Right hindlimb (tissue), 1 donor: ENCODE measurements at places on chromosomes 1 and 21.

DNA sequence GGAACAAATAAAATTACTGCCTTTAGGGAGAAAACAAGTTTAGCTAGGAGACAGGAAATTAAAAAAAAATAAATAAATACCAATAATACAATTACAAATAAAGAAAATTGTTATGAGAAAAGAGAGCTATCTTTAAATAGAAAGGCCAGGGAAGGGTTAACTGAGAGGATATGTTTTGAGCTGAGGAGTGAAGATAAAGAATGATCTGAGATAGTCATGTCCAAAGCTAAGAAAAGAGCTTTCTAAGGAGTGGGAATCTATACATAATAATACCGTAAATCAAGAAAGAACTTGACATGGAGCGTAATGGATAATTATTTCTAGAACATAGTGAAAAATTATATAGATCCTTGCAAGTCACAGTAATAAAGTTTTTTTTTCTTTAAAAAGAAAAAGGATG is 176.5 kb downstream of the NCAM2 start:
- no peak for DNase-seq

DNA sequence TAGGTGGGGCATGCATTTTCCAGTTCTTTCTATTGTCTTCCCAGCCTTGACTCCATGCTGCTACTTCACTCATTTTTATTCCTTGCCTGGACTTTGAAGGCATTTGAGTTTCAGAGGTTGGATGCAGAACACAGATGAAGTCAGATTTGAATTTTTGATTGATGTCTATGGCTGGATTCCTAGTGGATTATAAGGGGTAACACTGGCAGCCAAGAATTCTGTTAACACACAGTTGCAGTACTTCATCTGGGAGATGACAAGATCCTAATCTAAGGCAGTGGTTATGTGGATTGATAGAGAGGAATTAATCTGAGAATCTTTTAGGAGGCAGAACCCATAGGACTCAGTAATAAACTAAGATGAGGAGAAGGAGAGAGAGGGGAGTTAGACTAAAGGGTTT is 439.0 kb upstream of the USP24 start:
- DNase-seq: no peak

DNA sequence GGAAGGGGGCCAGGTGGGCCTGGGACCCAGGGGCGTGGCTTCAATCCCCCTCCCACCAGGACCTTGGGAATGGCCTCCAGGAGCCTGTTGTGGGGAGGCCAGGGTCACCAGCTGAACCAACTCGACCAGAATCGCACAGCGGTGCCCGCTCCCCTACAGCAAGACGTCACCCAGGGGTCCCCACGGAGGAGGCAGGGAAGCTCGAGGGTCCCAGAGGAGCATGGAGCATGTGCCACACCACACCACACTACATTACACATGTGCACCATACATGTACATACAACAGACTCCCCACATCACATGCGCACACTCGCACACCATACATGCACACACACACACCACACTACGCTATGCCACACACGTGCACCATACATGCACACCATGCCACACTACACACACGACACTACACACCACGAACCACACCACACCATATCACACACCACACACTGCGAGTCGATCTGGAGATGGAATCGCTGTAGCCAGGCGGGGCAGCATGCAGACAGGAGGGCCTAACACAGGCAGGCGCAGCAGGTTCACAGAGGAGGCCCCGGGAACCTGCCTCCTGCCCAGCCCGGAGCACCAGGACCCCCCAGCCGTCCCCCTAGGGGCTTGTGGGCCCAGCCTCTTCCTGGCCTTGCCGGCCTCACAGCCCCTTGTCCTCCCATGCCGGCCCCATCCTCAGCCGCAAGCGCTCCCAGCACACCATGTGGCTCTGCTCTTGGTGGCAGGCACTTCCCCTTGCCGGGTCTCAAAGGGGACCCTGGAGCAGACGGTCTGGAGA is 596 bp downstream of the ITGB2 start:
- no peak for DNase-seq

- DNase-seq: peak; percentile 25
Observed at GRCh38 chr1:27868932-27869718, 3.2 kb upstream of the THEMIS2 start.

- DNase-seq: no peak
Observed at GRCh38 chr1:28039341-28039740, 49.1 kb downstream of the EYA3 start.

GRCh38 chr1:34726861-34727260 is 28.0 kb upstream of the GJB5 start:
- no peak for DNase-seq

GRCh38 chr1:195754303-195754702 is 853.9 kb downstream of the KCNT2 start:
- DNase-seq: no peak

DNA sequence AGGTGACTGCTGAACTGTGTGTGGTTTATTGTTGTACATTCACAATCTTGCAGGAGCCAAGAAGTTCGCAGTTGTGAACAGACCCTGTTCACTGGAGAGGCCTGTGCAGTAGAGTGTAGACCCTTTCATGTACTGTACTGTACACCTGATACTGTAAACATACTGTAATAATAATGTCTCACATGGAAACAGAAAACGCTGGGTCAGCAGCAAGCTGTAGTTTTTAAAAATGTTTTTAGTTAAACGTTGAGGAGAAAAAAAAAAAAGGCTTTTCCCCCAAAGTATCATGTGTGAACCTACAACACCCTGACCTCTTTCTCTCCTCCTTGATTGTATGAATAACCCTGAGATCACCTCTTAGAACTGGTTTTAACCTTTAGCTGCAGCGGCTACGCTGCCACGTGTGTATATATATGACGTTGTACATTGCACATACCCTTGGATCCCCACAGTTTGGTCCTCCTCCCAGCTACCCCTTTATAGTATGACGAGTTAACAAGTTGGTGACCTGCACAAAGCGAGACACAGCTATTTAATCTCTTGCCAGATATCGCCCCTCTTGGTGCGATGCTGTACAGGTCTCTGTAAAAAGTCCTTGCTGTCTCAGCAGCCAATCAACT is 6.4 kb upstream of the PIGV start:
- no peak for DNase-seq

GRCh38 chr1:109214695-109215623 is 1.2 kb downstream of the SARS1 start:
- DNase-seq: peak; percentile 31

DNA sequence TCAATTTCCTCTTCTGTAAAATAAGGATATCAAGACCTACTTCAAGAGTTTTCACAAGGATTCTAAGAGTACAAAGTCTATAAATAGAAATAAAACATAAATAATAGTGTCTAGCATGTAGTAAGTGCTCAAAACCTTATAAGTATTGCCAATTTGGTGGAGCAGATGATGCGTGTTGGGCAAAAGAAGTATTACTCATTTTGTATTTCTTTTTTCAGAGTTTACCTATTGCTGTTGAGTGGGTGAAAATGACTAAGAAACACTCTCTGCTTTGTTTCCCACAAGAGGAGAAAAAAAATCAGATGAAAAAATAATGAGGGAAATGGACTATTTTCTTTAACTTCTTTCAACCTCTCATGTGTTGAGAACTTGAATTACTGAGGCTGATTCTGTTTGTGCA is 103.3 kb upstream of the KCNK2 start:
- DNase-seq: no peak

DNA sequence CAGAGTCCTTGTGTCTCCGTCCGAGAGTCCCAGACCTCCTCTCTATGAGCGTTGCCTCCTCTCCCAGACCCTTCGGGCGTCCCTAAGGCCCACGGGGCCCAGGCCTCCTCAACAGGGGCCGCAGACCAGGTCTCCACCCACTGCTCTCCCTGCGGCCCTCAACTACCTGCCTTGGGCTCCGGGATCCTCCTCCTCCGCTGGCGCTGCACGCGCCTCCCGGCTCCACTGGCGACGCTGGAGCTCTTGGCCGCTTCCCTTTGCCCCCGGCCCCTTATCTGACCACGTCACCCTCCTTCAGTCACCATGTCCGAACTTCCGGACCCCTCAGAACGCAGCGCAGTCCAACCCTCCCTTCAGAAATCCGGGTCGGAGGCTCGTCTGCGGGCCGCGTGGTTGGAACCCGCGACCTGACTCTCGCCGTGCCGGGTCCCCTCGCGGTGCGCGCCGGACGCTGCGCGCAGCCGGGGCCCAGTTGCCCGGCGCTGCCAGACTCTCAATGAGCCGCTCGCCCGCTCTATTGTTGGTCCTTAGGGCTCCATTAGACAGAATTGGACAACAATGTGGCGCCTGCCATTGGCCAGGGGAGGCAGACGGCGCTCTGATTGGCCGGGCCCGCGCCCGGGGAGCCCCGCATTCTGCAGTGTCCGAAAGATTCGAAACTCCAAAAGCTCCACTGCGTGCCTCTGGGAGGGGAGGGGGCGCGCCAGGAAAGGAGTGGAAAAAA is at the start of gene DMRTA2:
Gene DMRTA2, minus strand, starts transcription at position 498 of the 724 bp plus-strand sequence. CDS start 1,907 bp downstream, outside the sequence.
- DNase-seq: peak; percentile 27

- DNase-seq: no peak
Observed at GRCh38 chr1:67704351-67704750, 19.4 kb downstream of the GADD45A start.

DNA sequence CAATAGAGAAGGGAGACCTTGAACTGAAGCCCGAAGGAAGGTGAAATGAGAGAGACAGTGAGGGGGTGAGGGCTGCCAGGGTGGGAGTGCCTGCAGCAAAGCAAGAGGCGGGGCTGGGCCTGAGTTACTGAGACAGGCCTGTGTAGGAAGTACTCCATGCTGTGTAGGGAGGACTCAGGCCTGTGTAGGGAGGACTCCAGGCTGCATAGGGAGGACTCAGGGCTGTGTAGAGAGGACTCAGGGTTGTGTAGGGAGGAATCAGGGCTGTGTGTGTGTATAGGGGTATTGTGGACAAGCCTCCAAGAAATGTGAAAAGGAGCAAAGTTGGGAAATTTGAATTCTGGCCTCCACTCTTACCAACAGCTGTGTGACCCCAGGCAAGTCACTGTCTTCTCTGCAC is 133.8 kb upstream of the CACNA1E start:
- DNase-seq: no peak

DNA sequence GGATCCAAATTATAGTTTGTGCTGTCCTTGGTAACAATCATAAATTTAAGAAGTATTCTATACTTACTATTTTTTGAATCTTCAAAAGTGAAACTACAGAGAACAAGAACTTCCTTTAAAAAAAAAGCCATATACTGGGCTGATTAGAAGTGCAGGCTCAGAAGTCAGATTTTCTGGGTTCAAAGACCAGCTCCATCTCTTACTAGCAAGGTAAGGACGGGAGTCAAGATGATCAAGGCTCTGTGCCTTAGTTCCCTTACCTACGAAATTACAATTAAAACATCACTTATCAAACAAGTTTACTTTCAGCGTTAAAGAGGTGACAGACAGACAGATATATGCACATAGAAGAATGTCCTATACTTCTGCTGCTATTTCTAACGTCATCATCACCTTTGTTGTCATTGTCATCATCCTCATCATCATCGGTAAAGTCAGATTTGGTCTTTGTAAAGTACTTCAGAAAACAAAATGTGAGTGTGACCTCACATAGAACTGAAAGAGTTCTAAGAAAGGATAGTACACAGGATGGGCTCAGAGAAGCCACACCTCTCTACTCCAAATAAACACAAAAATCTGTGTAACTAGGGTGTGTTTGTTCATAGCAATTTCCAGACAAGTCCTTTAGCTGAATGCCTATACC is 178.7 kb downstream of the VAV3 start:
- DNase-seq: no peak

DNA sequence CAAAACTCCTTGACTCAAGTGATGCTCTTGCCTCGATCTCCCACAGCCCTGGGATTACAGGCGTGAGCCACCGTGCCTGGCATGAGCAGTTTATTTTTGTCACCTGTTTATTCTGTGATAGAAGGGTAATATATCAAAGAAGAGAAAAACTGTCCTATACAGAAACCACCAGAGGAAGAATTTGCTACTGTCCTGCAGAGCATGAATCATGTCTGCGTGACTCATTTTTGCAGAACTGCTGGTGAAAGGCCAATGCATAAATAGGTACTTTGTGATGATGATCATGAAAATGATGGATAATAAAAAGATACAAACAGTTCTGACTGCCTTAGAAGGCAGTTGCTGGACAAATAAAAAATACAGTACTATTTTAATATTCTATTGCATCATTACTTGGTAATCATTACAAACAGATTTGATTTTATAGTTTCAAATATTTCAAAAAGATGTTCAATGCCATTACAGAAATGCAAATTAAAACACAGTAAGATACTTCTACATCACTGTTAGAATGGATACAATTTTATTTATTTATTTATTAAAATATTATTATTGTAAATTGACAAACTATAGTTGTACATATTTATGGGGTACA is 26.5 kb downstream of the RIPPLY3 start:
- no peak for DNase-seq

DNA sequence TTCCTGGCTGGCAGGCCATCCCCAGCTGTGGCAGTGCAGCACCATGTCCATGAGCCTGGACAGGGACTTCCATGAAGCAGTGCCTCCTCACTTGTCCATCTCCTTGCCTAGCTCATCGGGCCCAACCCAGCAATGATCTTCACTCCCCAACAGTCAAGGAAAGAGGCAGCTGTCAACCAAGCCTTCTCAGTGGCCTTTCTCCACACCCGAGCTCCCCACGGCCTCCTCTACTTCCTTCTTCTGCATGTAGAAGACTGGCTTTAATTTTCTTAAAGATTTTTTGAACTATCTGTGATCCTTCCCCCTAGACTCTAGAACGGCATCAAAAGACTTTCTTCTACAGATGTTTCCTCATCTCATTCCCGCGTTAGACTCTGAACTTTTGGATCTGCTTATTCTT is 65.5 kb upstream of the COA6 start:
- DNase-seq: no peak

- DNase-seq: no peak
Observed at GRCh38 chr1:109929170-109929569, 18.5 kb downstream of the CSF1 start.

DNA sequence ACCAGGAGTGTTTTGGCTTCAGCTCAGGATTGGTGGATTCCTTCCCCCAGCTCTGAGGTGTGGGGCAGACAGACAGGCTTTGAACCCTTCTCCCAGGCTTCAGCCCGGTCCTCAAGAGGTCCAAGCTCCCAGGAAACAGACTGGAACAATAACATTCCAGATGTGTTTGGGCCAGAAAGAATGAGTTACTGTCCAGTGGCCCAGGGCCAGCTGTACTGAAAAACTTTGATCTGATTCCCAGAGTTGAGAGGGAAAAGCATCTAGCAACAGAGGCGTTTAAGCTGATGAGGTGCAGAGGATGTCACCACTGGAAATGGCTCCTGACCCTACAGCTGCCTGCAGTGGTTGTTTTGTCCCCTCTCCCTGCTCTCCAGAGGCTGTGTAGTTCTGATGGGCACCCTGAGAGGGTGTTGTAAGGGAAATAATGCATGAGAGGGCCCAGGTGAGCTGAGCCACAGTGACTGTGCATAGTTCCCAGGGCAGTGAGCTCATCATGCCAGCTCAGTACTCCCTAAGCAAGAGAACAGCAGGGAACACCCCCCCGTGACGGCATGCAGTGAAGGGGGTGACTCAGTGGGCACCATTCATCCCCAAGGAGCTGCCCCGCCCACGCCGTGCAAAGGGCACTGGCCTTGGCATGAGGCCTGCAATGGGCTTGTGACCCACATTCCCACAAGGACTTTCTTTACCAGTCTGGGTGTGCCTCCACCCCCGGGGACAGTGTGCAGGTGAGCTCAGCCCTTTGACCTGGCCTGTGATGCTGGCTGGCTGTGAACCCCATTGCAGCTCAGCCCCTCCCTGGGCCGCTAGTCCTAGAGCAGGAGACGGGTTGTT is 13.8 kb upstream of the SFN start:
- no peak for DNase-seq

GRCh38 chr21:20554785-20555184 is 443.4 kb upstream of the NCAM2 start:
- no peak for DNase-seq

GRCh38 chr1:179194068-179194537 is 35.4 kb downstream of the ABL2 start:
- DNase-seq: no peak
